ENCODE measurements at places on chromosomes 4 and X.
A peak's percentile ranks its signal among the peaks of the same experiment; 100 is the strongest.

DNA sequence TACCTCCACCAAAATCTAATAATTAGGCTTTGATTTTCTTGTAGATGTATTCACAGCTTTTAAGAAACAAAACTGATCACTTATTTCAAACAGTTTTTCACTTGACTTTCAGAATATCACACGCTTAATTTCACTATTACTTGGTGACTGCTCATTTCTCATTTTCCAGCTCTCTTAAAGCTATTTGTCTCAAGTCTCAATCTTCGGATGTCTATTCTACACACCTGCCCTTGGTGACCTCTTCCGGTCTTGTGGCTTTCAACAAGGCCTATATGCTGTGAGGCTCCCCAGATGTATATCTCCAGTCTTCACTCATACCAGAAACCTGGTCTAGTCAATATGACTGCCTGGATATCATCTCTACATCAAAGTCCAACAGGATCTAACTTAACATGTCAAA, 34.9 kb upstream of the ANXA10 start:
- DNase-seq: no peak

DNA sequence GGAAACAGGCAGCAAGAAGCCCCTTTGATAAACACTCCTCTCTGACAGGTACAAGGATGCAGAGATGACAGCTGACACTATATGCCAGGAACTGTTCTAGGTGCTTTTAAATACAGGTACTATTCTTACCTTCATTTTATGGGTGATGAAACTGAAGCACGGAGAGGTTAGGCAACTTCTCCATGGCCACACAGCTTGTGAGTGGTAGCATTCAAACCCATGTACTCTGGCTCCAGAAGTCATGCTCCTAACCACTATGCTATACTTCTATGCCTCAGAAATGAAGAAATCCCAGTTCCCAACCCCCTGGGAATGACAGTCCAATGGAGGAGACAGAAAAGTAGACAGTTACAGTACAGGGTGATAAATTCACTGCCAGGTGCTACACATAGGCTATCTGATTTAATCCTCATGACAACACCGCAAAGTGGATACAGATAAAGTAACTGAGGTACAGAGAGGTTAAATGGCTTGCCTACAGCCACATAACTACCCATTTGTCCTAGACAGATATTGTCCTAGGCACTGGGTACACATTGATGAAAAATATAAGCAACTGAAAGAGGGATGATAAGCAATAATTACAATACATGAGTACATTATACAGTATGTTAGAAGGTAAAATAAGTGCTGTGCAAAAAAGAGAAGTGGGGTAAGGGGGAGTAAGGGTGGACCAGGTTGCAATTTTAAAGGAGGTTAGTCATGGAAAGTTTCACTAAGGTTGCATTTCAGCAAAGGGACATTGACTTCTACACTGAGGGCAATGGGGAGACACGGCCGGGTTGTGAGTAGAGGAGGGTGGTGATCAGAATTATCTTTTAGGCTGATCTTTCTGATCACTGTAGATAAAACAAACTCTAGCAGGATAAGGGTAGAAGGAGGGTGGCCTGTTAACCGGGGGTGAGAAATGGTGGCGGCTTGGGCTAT, 1.6 kb upstream of the F8 start:
- no peak for DNase-seq

- no peak for DNase-seq
Measured at GRCh38 chr4:123556526-123556925, 159.9 kb downstream of the SPRY1 start.

DNA sequence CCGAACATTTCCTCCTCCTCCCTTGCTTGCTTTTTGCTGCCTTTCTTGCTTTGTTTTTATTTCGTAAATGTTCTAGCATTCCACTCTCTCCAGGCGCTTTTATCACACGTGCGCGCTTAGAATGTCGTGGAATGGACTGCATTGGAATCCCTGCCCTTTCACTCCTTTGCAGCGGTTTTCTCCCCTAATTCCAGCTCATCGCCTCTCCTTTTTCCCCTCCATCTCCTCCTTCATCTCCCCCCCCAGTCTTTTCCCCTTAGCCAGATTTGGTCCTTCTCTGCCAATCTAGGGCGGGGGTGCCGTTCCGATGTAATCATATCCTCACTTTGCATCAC, 579 bp downstream of the OGT start:
- no peak for DNase-seq

GRCh38 chr4:154578919-154579318, 11.6 kb downstream of the FGA start:
- no peak for DNase-seq

DNA sequence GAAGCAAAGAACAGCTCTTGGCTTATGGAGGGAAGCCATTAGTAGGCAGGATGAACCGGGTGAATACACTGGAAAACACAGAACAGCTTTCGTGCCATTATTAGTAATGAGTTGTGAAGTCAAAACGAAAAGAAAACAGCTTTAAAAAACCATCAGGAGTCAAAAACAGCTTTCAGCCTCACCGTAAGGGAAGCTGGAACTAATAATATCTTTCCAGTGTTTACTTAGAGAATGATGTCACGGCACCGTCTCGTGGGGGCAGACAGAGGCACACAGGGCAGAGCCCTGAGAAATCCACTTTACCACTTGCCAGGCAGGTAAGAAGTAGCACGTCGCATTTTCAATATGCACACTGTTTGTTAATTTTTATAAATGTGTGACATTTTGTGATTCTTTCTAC, 37.9 kb upstream of the HMX1 start:
- no peak for DNase-seq

DNA sequence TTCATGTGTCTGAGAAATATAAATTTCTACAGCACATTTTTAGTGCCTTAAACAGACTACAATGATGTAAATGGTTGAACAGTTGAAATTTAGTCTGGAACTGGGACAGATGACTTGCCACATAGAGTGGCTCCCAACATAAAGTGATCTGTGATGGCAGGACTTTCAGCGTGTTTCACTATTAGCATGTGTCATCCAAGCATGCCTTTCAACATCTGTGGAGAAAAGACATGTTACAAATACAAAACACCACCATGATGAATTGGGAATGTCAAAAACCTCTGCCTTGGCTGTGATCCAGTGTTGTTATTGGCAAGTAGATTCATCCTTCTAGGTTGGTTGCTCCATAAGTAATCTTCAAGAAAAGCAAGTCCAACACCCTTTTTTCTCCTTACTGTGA, 348.7 kb downstream of the MAPK10 start:
- no peak for DNase-seq

GRCh38 chr4:108036213-108036612, 46.5 kb downstream of the HADH start:
- DNase-seq: peak; percentile 87

GRCh38 chr4:1417522-1418390, 11.5 kb upstream of the NKX1-1 start:
- DNase-seq: no peak

DNA sequence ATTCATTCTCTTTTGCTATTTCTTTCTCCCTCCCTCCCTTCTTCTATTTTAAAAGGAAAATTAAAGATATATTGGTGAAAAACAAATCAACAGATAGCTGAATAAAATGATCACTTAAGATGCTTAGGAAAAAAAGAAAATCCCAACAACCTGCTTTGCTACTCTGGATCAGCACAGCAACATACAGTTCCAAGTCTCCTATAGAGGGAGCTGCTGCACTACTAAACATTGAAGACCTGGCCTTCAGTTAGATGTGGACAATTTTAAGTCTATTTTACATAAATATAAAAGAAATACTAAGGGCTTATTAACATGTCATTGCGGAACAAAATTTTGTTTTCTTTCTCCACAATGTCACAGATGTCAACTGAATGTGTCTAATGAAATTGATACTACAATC, 226.4 kb downstream of the MAGEB5 start:
- DNase-seq: no peak

- DNase-seq: no peak
Measured at GRCh38 chr4:37236165-37236564, 8.4 kb upstream of the NWD2 start.

GRCh38 chr4:111510535-111510934, 634.7 kb upstream of the FAM241A start:
- no peak for DNase-seq

DNA sequence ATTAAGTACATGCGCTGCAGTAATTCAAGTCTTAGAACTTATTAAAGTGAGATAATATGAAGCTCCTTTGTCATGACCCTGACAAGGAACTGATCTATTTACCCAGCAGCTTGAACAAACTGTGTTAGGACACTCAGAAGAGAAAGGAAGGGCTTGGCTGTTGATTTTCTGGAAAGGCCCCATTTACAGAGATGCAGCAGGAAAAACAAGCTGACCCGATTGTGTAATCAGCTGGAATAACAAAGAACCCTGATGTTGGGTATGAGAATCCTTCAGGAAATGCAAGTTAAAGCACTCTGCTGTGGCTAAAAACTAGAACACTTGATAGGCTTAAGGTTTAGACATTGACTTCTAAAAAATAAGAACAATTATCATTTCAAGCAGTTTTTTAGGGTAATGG, 64.8 kb downstream of the TBC1D9 start:
- DNase-seq: no peak
